ENCODE measurements at places on chromosomes 5 and 9.

GRCh38 chr5:179313849-179314521 is 31.3 kb downstream of the ADAMTS2 start:
- peak; percentile 95 for DNase-seq

GRCh38 chr9:1355656-1356055 is 305.5 kb downstream of the DMRT2 start:
- no peak for DNase-seq

DNA sequence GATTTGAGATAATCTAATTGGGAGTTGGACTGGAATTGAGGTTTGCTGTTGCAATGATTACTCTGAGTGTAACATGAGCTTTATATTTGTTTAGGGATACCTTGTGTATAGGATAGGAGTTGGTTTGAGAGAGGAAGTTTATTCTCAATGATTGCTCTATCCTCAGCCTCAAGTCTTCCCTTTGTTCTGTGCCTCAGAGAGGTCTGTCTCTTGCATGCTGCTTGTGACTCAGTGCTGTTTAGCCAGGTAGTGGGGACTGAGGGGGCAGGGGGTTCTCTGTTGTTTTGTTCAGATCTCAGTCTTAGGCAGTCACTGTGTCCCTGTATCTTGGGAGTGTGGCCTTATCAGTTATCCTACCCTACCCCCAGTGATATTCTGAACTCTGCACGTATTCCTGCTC is 192.1 kb downstream of the SPATA31D1 start:
- no peak for DNase-seq

GRCh38 chr5:135185481-135186065 is 151.5 kb upstream of the PITX1 start:
- DNase-seq: peak; percentile 75

DNA sequence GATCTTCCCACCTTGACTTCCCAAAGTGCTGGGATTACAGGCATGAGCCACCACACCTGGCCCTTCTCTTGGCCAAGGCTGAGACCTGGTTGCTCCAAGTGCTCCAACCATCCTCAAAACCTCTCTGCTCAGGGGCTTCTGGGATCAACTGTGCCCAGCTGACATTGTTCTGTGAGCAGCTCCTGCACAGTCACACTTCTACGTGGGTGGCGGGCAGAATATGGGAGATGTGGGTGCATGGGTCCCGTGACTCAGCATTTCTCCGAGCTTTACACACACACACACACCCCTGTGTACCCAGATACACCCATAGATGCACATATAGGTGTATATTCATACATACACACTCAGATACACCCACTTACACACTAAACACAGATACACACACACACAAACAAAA is 10.5 kb upstream of the MYORG start:
- DNase-seq: no peak

DNA sequence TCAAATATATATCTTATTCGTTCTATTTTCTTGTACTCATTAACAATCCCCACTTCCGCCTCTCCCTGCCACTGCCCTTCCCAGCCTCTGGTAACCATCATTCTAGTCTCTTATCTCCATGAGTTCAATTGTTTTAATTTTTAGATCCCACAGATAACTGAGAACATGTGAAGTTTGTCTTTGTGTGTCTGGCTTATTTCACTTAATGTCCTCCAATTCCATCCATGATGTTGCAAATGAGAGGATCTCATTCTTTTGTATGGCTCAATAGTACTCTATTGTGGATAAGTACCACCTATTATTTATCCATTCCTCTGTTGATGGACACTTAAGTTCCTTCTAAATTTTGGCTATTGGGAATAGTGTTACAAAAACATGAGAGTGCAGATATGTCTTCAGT is 17.2 kb upstream of the CMYA5 start:
- DNase-seq: no peak

- no peak for DNase-seq
These were observed 516.6 kb downstream of the AGTPBP1 start for GRCh38 chr9:85225180-85225579.

DNA sequence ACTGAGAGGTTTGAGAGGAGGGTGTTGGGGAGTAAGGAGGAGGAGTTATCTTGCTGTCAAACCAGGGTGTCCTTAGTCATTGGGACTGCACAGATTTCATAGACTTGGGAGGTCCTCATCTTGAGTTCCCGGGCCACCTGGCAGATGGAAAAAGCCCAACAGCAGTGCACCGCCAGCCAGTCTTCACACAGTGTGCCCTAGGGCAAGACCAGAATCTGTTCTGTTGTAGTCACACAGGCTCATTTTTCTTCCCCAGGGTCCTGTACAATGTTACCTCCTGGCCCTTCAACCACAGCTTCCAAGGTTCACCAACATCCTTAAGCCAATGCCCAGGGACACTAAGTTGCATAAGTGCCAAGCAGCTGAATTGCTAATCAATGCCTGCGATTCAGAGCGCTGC is 21.0 kb downstream of the PLAC8L1 start:
- DNase-seq: no peak

- no peak for DNase-seq
These were observed 277.9 kb upstream of the CDH9 start for GRCh38 chr5:27316271-27316650.

DNA sequence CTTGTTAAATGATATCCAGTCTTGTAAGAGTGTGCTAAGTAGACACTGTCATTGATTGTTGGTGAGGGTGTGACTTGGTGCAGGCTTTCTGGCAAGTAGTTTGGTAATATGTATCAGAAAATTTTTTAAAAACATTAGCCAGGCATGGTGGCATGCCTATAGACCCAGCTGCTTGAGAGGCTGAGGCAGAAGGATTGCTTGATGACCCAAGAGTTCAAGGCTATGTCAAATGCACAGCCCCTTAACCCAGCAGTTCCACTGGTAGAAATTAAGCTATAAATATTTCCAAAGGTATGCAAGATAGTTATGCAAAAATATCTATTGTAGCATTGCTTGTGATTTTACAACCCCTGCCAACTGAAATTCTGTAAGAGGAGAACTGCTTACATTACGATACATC is 24.2 kb downstream of the ZBTB43 start:
- no peak for DNase-seq

- no peak for DNase-seq
These were observed 64.3 kb downstream of the FEM1C start for GRCh38 chr5:115480271-115480670.

- no peak for DNase-seq
These were observed 1.2 kb downstream of the UCK1 start for GRCh38 chr9:131529597-131530545.

GRCh38 chr9:133811471-133811870 is 73.3 kb upstream of the SARDH start:
- no peak for DNase-seq

DNA sequence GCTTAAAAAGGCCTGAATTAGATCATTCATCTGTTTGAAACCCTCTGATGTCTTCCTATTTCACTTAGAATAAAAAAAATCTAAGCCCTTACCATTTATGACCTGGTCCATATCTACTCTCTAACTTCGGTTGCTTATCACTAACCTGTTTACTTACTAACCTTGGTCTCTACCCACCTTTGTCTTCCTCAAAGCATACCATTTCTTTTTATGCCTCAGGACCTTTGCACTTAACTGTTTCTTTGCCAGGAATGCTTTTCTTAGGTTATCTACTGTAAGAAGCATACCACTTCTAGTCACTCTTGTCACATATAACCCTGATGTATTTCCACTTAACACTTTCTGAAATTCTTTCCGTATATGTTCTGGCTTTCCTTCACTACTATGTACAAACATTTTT is 67.0 kb downstream of the UHRF2 start:
- no peak for DNase-seq

DNA sequence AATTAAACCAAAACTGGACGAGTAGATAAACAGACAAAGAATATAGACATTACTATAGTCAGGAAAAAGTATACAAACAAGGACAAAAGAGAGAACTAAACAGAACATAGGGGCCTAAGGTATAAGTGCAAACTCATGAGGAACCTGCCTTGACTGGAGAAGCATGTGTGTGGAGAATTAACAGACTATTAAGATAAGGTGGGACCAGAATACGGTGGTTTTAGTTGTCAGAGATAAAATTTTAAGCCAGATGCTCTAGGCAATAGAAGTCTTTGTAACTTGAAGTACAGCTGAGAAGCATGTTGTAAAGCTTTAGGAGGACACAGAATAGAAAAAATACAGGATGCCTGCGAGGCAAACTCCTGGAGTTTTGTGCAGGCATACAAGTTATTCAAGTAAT is 707.1 kb downstream of the PTPRD start:
- DNase-seq: no peak

DNA sequence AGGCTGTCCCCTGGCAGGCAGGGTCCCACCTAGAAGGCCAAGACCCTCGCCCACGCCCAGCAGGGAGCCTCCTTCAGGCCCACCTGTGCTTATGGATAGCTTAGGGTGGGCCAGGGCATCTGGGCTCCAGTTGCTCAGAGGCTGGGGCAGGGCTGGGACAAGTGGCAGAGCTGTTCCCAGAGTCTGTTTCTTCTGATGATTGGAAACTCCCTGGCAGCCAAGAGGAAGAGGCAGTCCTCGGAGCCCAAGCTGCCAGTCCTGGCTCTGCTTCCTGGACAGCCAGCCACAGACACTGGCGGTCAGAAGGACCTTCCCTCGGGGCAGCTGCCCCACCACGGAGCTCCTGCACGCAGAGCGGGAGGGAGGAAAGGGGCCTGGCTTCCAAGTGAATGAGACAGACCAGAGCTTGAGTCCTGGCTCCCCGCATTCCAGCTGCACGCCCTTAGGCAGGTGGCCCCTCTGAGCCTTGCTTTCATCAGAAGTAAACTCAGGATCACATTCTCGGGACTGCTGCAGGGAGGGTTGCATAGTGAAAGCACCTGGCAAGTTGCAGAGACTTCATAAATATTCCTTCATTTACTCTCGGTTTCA is 37.9 kb upstream of the GABRP start:
- peak; percentile 53 for DNase-seq

DNA sequence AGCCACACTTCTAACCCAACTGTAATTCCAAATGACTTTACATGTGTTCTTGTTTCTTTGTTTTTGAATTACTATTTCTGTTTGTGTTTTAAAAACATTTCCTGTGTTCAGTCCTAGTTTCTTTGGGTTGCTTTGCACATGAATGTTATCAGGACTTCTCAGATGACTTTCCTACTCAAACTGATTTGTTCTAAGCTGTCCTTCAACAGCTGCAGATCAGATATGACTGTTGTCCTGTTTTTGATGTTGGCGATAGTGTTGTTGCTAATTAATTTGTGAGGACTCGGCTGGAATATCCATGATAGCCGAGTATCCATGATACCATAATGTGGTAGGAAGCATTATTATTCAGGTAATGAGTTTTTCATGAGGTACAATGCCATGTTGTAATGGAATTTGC is 98.6 kb downstream of the CHSY3 start:
- DNase-seq: no peak

- DNase-seq: peak; percentile 15
These were observed 20.7 kb upstream of the LPCAT1 start for GRCh38 chr5:1544294-1544961.

DNA sequence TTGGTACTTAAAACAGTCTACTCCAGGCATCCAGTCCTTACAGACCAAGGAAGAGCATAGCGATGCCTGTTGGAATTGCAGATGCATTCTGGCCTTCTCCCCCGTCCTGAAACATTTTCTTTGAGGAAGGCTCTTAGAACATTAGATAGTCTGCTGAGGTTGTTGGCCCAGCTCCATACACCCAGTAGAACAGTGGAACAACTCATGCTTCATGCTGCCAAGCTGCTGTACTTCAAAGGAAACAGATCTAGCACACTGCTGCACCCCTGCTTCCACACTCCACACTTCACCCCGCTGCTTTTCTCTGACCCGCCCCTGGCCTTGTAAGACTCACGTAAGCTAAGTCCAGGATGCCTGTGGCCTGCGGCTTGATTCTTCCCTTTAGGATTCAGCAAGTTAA is 33.4 kb upstream of the NCS1 start:
- DNase-seq: peak; percentile 78

GRCh38 chr5:111200828-111201227 is 23.4 kb upstream of the CAMK4 start:
- no peak for DNase-seq

GRCh38 chr9:114900942-114901802 is 29.2 kb downstream of the TNFSF8 start:
- no peak for DNase-seq

DNA sequence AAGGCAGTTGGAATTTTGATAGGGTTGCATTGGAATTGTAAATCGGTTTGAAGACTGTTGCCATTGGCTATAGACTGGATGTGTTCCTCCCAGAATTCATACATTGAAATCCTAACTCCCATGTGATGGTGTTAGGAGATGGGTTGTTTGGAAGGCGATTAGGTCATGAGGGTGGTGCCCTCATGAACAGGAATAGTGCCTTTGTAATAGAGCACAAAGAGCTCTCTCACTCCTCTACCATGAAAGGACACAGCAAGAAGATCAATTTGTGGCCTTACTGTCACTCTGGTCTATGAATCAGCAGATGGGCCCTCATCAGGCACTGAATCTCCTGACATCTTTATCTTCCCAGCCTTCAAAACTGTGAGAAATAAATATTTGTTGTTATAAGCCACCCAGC is 133.2 kb downstream of the PARP8 start:
- no peak for DNase-seq

DNA sequence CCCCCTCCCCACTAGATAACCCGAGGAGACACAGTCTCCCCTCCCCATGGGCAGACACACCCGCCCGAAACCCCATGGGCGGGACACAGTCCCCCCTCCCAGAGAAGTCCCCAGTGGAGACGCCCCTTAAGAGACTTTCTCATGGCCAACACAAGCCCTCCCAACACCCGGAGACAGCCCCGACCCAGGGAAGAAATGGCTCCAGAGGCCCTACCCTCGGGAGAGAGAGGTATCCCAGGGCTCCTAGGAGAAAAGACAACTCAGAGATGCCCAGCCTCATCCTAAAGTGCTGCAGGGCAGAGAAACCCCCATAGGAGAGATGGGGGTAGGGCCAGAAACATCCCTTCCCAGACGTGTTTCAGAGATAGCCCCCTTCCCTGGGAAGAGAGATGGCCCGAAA is 27.4 kb downstream of the PCDH1 start:
- no peak for DNase-seq

GRCh38 chr5:64814073-64814472 is 45.3 kb downstream of the CWC27 start:
- no peak for DNase-seq

DNA sequence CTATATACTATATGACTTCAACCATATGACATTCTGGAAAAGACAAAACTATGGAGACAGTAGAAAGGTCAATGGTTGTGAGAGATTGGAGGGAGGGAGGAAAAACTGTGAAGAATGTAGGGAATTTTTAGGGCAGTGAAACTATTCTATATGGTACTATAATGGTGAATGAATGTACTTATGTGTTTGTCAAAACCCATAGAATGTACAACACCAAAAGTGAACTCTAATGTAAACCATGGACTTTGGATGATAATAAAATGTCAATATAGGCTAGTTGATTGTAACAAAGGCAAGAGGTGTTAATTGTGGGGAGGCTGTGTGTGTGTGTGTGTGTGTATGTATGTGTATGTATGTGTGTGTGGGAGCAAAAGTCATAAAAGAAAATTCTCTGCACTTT is 10.8 kb upstream of the STOM start:
- no peak for DNase-seq
